ENCODE measurements at places on chromosomes 4 and X. TPM values are rescaled to one million over a fixed set of nuclear protein-coding genes. Genes with fewer than 3 reads are reported as not detected.
A peak's percentile ranks its signal among the peaks of the same experiment; 100 is the strongest.

The RAB41 gene
- polyA plus RNA-seq, result 1.2 TPM

The RHOXF1 gene
- polyA plus RNA-seq, result 1.1 TPM

The XAGE1B gene
- polyA plus RNA-seq, result not detected

The CDS1 gene
- 20.2 TPM for polyA plus RNA-seq

The HS6ST2 gene
- polyA plus RNA-seq, result 22.8 TPM

The HTN3 gene
- not detected for polyA plus RNA-seq

The PPA2 gene
- 90.8 TPM for polyA plus RNA-seq

The PDZD4 gene
- 10.4 TPM for polyA plus RNA-seq

The MBTPS2 gene
- polyA plus RNA-seq, result 29.1 TPM

The ZNF595 gene
- 22.7 TPM for polyA plus RNA-seq

GRCh38 chr4:139275281-139275735, 4.7 kb downstream of the MGARP start:
- no peak for DNase-seq

DNA sequence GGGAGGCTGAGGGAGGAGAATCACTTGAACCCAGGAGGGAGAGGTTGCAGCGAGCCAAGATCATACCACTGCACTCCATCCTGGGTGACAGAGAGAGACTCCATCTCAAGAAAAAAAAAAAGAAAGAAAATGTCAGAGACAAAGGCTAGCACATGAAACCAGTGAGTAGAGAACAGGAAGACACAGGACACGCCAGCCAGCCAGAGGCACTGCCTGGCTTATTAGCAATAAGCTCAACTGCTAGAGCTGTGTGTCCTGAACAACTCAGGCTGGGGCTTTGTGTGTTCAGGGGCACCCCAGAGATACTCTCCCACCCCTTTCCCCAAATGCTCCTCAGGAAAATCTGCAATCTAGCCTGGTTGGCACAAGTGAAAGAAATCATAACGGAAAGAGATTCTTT, 60.0 kb downstream of the RHOH start:
- DNase-seq, result no peak

- DNase-seq, result no peak
Measured at GRCh38 chr4:60657807-60658206, 542.3 kb upstream of the ADGRL3 start.

- peak; percentile 35 for DNase-seq
Measured at GRCh38 chrX:12894074-12895030, 12.1 kb upstream of the TLR8 start.

GRCh38 chr4:2789793-2790582, 2.9 kb upstream of the SH3BP2 start:
- no peak for DNase-seq

- no peak for DNase-seq
Measured at GRCh38 chr4:138686106-138686835, 329.3 kb upstream of the NOCT start.

- DNase-seq, result no peak
Measured at GRCh38 chr4:40718586-40718985, 31.2 kb upstream of the NSUN7 start.

- DNase-seq, result no peak
Measured at GRCh38 chr4:105588252-105588651, 35.8 kb downstream of the ARHGEF38 start.

DNA sequence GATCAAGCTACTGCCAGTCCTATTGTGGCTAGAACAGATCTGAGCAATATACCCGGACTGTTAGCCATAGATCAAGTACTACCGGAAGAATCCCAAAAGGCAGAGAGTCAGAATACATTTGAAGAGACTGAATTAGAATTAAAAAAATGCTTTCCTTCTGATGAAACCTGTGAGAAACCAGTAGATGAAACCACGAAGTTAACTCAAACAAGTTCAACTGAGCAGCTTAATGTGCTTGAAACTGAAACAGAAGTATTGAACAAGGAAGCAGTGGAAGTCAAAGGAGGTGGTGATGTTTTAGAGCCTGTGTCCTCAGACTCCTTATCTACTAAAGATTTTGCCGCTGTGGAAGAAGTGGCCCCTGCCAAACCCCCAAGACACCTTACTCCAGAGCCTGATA, 46.8 kb downstream of the WDR44 start:
- no peak for DNase-seq

DNA sequence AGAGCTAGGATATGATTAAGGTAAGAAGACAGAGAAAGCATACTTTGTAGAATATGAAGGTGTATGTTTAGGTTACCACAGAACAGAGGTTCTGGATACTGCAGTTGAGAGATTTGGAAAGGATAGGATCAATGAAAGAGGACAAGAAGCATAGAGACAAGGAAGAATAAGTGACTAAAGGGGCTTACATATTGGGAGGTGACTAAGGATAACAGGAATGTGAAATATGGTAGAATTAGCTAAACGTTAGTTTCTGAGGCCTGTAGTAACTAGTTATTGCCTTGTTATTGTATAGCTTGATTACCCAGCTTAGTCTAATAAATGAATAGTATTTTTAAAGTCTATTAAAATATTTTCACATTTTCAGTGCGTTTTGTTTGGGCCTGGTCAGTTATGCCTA, 38.2 kb downstream of the CENPI start:
- no peak for DNase-seq

GRCh38 chr4:120007191-120007871, 59.3 kb downstream of the MAD2L1 start:
- DNase-seq, result peak; percentile 61

DNA sequence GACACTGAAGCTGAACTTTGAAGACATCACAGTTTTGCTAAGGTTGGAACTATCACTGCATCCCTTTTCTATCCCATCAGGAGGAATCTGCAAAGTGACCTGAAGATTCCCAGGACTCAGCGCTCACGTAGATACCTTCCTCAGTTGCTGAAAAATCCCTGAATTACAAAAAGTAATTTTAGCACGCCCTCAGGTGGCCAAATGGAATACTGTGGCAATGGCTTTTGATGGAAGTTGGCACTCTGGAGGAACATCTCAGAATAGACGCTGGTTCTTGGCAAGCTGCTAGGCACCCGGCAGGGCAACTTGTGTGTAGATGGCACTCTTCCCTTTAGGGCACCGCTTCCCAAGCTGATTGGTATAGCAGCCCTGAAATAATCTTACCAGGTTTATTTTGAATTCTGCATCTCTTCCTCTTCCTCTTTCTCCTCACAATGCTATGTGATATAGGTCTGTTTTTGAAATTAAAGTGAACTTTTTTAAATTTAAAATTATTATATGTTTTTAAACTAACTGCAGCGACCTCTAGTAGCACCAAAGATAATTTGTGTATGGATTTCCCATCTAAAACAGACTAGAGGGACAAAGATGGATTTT, 16.3 kb upstream of the ESX1 start:
- DNase-seq, result no peak

DNA sequence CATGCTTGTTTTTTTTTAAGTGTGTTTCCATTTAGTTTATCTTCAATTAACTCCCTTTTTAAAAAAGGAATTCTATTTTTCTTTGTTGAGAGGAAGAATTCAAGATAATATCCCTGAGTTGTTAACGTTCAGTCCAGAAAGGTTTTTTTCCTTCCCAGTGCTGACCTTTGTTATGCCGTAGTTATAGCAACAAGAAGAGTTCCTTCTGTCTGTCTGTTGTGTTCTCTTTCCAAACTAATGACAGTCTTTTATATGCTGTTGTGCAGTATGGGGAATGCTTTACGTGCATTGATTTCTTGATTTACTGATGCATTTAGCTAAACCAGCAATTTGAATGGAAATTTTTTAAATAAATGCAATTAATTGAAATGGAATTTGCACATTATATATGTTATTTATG, 6.6 kb upstream of the CXXC4 start:
- no peak for DNase-seq

GRCh38 chr4:1950369-1950768, 58.4 kb downstream of the NELFA start:
- DNase-seq, result no peak

- DNase-seq, result no peak
Measured at GRCh38 chr4:183185018-183185417, 86.0 kb downstream of the WWC2 start.

DNA sequence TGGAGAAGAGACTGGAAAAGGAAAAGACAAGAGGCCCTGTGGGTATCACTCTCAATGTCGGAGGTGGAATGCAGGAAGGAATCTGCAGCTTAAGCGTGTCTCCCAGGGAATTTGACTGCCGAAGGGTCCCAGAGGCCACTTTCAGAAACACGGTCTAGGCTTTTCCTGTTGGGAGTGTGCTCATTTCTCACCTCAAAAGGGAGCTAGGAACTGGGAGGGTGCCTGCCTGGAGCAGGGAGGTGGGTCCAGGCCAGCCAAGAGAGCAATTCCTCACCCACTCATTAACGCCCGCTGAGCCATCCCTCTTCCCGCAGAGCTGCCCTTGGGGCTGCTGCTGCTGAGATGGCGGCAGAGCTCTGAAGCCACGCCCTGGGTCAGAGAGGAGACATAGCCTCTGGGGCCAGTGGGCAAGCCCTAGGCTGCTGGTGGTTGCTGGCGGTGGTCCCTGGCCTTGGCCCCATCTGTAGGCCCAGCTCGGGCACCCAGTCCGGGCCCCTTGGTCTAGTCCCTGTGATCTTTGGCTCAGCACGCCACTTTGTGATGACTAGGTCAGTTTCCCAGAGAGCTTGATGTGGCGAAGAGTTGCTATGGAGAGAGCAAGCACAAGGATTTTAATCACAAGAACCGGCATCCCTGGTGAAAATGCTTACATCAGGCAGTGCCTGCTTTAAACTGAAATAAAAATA, 4.1 kb downstream of the ZNF185 start:
- no peak for DNase-seq

DNA sequence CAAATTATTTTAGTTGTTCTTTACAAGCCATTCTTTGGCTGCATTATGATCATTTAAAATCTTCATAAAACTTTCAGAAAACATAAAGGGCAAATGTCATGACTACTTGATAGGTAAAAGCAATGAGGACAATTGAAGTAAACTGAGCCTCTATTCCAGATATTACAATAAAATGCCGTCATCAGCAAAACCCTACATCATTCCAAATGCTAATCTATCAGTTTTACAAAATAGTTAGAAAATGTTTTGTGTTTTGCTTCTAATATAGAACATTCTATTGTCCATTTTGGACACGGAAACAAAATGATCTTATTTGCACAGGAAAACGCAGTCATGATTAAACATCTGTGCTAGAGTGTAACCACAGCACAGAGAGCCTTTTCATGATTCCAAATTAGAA, 1330.6 kb upstream of the ADGRL3 start:
- no peak for DNase-seq

GRCh38 chr4:114396808-114397207, 201.8 kb upstream of the UGT8 start:
- no peak for DNase-seq
